Lung (tissue), 17 donors: ENCODE measurements at places on chromosomes 5 and 9. TPM values are rescaled to one million over a fixed set of nuclear protein-coding genes. Genes with fewer than 3 reads are reported as not detected.

DNA sequence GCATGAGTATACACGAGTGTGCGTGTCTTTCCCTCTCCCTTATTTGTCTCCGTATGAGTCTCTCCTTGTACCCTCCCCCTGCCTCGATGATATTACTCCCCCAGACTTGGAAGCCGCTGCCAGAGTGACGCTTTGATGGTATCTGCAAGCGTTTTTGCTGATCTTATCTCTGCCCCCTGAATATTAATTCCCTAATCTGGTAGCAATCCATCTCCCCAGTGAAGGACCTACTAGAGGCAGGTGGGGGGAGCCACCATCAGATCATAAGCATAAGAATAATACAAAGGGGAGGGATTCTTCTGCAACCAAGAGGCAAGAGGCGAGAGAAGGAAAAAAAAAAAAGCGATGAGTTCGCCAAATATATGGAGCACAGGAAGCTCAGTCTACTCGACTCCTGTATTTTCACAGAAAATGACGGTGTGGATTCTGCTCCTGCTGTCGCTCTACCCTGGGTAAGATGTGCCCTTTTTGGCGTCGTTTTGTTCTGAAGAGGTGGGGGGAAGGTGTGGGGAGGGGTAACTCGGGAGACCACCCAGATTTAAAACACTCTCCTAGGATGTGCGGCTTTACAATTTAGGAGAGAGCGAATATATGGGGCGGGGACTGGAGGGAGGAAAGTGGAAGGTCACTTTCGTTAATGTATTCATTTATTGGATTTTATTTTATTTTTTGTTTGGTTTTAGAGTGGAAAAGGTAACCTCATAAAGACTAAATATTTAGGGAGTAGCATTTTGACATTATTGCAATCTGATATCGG lies at the start of gene GABRG2:
Gene GABRG2, plus strand, starts transcription at position 119 of the 757 bp plus-strand sequence. Its CDS starts 227 bp downstream, at position 346.
- H3K4me1 ChIP-seq = no peaks in the 10 kb centered on the region
- no peak within 1 kb of the TSS for H3K27ac ChIP-seq
- DNase-seq = no peak

Gene ZNF658
- total RNA-seq = 7.0 TPM

DNA sequence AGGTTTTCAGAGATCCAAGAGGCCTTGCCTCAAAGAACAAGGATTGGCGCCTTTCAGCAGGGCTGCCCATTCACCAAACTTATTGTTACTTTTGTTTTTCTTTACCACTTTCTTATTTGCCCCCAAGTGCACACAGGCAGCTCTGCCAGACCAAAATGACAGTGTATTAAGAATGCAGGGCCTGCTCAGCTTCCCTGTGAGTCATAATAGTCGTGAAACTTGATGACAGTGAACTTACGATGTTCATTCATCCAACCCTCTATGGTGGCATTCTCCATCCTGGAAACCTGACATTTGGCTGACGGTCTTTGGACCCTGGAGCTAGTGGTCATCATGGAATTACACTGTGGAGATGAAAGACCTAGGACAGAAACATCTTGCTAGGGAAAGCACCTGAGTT lies 44.3 kb downstream of the UBE2QL1 start:
- no peaks in the 10 kb centered on the region for H3K4me1 ChIP-seq
- H3K27me3 ChIP-seq = no peaks in the 10 kb centered on the region
- H3K27ac ChIP-seq = no peak overlapping the region

DNA sequence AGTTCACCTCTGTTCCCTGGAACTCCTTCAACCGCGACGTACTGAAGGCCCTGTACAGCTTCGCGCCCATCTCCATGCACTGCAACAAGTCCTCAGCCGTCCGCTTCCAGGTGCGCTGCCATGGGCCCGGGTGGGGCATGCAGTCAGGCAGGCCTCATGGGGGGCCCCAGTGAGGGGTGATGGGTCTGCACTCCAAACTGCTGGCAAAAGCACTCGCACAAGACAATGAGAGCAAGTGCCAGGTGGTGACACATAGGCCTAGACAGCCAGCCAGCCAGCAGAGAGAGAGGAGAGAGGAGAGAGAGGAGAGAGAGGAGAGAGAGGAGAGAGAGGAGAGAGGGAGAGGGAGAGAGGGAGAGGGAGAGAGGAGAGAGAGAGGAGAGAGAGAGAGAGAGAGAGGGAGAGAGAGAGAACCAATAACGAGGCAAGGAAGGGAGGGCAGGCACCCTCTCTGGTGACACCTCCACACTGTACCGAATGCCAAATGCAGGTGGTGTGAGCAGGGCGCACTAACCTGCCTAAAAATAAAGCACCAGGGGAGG lies 21.0 kb downstream of the DBH start:
- no peak for DNase-seq
- H3K36me3 ChIP-seq = no peaks in the 10 kb centered on the region
- H3K27ac ChIP-seq = no peak overlapping the region
- no peak overlapping the region for H3K4me3 ChIP-seq
- H3K27me3 ChIP-seq = peaks cover 37% of the 10 kb centered on the region

DNA sequence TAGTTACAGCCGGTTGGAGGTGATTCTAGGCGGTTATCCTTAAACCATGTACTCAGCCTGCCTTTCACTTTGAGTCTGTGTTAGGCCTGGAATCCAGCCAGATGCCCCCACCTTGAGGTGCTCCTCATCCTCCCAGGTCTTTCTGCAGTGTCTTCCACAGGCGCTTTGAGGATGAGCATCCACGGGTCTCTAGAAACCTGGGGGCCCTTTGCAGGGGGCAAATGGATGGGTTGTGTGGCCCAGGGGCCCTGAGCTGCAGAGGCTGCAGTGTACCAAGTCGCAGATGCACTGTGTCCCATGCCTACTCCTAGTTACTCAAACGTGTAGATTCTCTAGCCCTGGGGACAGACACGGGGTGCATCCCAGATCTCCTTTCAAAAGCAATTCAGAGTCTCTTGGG lies 242.1 kb upstream of the IRX1 start:
- no peaks in the 10 kb centered on the region for H3K36me3 ChIP-seq
- DNase-seq = no peak
- no peak overlapping the region for H3K27ac ChIP-seq
- no peaks in the 10 kb centered on the region for H3K27me3 ChIP-seq
- no peak overlapping the region for H3K4me3 ChIP-seq
- H3K4me1 ChIP-seq = no peaks in the 10 kb centered on the region

Gene SIT1
- total RNA-seq = 0.92 TPM

Gene F2RL2
- 0.49 TPM for total RNA-seq

- no peak overlapping the region for H3K4me3 ChIP-seq
- H3K36me3 ChIP-seq = no peaks in the 10 kb centered on the region
- no peaks in the 10 kb centered on the region for H3K27me3 ChIP-seq
- no peak for DNase-seq
These were observed 115.7 kb downstream of the WNK2 start for GRCh38 chr9:93299418-93300174.

Gene PDCD1LG2
- 6.7 TPM for total RNA-seq

DNA sequence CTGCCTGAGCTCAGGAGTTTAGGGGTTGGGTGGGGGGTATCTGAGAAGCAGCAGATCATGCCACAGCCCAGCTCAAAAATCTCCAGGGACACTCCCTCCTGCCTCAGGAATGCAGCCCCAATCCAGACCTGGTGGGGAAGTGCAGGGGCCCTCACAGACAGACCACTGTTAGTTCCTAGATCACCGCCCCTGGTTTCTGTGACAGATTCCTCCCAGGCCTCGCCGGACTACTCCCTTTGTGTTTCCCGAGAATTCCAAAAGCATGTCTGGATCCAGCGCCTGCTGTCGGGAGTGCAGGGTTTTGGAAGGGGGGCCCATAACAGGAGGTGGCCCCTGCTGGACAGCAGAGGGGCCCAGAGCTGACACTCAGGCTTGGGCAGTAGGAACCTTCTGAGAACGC lies 74.5 kb downstream of the CTSL start:
- no peaks in the 10 kb centered on the region for H3K27me3 ChIP-seq
- no peaks in the 10 kb centered on the region for H3K36me3 ChIP-seq
- no peaks in the 10 kb centered on the region for H3K4me1 ChIP-seq
- H3K27ac ChIP-seq = no peak overlapping the region
- peak; percentile 5 for DNase-seq

DNA sequence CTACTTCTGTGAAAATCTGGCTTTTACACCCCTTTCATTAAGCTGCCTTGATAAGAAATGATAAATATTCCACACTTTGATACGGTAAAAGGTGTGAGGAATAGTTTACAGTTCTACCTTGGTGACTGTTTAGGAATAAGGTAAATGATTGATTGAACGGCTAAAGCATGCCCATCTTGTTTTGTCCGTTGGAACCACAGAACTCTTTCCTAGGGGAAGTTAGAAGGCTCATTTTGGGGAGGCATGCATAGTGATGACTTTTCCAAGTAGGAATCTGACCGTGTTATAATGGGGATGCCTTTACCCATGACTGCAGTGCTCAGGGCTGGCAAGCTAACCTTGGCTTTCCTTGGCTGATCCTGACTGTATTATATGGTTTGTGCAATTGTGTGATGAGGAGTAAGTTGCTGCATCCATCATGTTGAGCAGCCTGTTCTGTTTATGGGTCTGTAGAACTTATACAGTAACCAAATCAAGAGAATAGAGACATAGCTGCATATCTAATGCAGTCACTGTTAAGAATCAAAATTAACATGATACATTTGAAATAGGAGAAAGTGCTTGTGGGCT lies 24.5 kb downstream of the PCSK5 start:
- H3K27ac ChIP-seq = no peak overlapping the region
- no peak overlapping the region for H3K4me3 ChIP-seq
- no peaks in the 10 kb centered on the region for H3K27me3 ChIP-seq

DNA sequence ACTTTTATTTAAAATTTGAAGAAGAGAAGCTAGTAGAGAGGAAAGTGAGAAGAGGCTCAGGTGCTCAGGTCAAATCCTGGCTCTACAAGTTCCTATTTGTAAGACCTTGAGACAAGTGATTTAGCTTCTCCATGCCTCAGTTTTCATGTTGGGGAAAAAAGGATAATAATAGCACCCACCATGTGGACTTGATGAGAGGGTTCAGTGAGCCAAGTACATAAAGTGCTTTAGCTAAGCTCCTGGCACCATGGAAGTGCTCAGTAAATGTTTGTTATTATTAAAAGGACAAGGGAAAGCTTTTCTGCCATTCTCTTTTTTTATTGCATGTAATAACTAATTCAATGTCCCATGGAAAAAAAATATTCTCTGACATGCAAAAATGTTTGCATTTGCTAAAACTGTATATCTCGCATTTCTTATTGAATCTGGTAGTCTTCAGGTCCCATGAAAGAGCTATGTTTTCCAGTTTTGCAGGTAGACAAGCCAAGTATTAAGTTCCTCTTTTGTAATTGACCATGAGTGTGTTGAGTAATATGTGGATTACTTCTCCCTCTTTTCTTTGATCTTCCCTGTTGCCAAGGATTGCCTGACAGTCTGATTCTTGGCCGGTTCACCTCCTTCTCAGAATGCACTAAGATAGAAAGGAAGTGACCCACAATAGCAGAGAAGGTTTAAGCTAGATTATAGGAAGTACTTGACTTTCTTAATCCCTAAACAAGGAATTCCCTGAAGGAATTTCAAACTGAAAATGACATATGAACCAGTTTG lies 45.6 kb upstream of the TRIM32 start:
- DNase-seq = no peak
- H3K27ac ChIP-seq = no peak overlapping the region
- H3K36me3 ChIP-seq = no peaks in the 10 kb centered on the region
- H3K4me1 ChIP-seq = no peaks in the 10 kb centered on the region

Gene RASEF
- total RNA-seq = 12.4 TPM

DNA sequence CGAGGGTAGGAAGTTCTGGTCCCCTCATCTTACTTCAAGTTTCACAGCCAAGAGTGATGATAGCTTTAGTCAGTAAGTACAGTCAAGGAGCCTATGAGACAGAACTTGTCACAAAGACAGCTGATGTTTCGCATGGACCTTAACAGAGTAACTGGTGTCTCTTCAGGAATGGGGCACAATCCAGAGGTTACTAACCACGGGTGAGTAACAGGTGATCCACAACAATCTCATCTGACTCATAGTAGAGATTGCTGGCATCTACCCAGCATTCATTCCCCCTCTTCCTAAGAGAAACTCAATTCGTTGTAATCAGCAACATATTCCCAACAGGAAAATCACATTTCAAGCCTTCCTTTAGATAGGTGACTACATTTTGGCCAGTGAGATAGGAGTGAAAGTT lies 126.7 kb downstream of the SNX18 start:
- no peaks in the 10 kb centered on the region for H3K36me3 ChIP-seq
- no peak overlapping the region for H3K27ac ChIP-seq
- H3K27me3 ChIP-seq = no peaks in the 10 kb centered on the region
- no peak overlapping the region for H3K4me3 ChIP-seq
- DNase-seq = no peak
- H3K4me1 ChIP-seq = peaks cover 12% of the 10 kb centered on the region

Gene LIFR
- 61.3 TPM for total RNA-seq

Gene NEUROG1
- total RNA-seq = not detected

GRCh38 chr5:122835681-122836080 lies 9.7 kb upstream of the SNX24 start:
- no peaks in the 10 kb centered on the region for H3K36me3 ChIP-seq
- no peaks in the 10 kb centered on the region for H3K4me1 ChIP-seq
- H3K27me3 ChIP-seq = no peaks in the 10 kb centered on the region
- no peak overlapping the region for H3K27ac ChIP-seq

Gene IFNA8
- not detected for total RNA-seq

GRCh38 chr5:89428624-89429023 lies 545.6 kb upstream of the MEF2C start:
- no peak for DNase-seq
- H3K4me3 ChIP-seq = no peak overlapping the region
- no peaks in the 10 kb centered on the region for H3K27me3 ChIP-seq
- H3K36me3 ChIP-seq = no peaks in the 10 kb centered on the region

DNA sequence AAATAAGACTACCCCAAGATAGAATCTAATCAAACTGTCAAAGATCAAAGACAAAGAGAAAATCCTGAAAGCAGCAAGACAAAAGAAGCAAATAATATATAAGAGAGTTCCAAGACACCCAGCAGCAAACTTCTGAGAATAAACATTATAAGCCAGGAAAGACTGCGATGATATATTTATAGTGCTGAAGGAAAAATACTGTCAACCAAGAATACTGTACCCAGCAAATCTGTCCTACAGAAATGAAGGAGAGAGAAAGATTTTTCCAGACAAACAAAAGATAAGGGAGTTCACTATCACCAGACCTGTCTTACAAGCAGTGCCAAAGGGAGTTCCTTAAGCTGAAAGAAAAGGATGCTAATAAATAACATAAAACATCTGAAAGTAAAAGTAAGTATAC lies 227.4 kb downstream of the DENND1A start:
- no peaks in the 10 kb centered on the region for H3K27me3 ChIP-seq
- no peak overlapping the region for H3K4me3 ChIP-seq
- peak; percentile 19 for DNase-seq
- H3K36me3 ChIP-seq = no peaks in the 10 kb centered on the region
- peaks cover 1% of the 10 kb centered on the region for H3K4me1 ChIP-seq

Gene ATOX1
- total RNA-seq = 65.1 TPM

DNA sequence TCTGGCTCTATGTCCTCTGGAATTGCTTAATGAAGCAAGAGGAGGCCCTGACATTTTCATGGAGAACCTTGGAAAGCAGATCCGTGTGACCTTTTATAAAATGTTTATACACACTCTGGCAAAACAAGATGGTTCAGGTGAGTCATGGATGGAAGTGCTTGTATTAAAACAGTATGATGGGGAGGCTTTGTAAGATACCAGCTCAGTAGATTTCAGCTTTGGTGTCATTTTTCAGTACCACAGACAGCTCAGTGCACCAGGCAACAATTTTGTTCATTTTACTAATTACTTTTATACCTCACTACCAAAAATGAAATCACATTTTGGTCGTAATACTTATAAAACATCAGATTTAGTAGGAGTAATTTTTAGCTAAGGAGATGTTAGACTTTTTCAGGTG lies 5.2 kb downstream of the KCNN2 start:
- H3K27ac ChIP-seq = no peak overlapping the region
- peaks cover 22% of the 10 kb centered on the region for H3K27me3 ChIP-seq
- no peak overlapping the region for H3K4me3 ChIP-seq
- no peaks in the 10 kb centered on the region for H3K36me3 ChIP-seq
- peak; percentile 41 for DNase-seq
- H3K4me1 ChIP-seq = peaks cover 7% of the 10 kb centered on the region
